ENCODE measurements at places on chromosomes 4 and X.
A peak's percentile ranks its signal among the peaks of the same experiment; 100 is the strongest.

- no peak for DNase-seq
Measured at GRCh38 chr4:74374561-74375327, 9.8 kb downstream of the EREG start.

GRCh38 chr4:173332963-173333657, 1.0 kb downstream of the HMGB2 start:
- peak; percentile 22 for DNase-seq

DNA sequence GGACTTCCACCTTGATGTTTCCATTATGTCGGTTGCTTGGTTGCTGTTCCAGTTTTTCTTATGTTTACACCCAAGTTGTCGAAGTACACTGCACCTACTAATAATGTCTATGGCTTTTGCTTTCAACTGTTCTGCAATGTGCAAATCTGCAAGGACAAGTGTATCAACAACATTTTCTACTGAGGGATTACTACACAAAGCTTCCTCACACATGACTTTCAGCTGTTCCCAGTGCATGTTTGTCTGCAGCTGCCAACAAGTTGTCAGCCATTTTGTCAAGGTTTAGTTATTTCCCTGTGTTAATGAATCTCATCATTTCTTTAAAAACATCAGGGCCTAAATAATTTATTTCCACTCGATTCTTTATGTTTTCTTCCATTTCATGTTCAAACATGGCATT, 45.4 kb upstream of the UGT2A3 start:
- DNase-seq, result no peak

- no peak for DNase-seq
Measured at GRCh38 chr4:189202869-189203271, 737.8 kb upstream of the FRG1 start.

- DNase-seq, result no peak
Measured at GRCh38 chr4:86664959-86665358, 70.8 kb downstream of the PTPN13 start.

- no peak for DNase-seq
Measured at GRCh38 chr4:184699941-184700340, 34.0 kb downstream of the CENPU start.

GRCh38 chr4:133131829-133132460, 17.1 kb upstream of the PCDH10 start:
- no peak for DNase-seq

DNA sequence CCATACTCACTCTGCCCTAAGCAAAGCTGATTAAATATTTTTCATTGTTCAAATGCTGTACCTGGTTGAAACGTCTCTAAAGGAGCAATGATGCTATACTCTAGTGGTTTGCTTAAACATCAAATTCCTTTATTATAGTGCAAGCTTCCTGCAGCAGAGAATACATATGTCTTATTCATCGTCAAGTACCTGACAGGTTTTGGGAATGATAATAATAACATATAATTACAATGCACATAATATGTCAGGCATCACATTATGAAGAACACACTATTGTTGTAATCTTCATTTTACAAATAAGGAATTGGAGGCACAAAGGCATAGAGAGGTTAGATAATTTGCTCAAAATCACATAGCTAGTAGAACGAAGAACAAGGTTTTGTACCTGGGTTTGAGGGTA, 151.6 kb downstream of the GRIA2 start:
- no peak for DNase-seq

GRCh38 chr4:89305712-89306437, 1.7 kb downstream of the GPRIN3 start:
- DNase-seq, result no peak

DNA sequence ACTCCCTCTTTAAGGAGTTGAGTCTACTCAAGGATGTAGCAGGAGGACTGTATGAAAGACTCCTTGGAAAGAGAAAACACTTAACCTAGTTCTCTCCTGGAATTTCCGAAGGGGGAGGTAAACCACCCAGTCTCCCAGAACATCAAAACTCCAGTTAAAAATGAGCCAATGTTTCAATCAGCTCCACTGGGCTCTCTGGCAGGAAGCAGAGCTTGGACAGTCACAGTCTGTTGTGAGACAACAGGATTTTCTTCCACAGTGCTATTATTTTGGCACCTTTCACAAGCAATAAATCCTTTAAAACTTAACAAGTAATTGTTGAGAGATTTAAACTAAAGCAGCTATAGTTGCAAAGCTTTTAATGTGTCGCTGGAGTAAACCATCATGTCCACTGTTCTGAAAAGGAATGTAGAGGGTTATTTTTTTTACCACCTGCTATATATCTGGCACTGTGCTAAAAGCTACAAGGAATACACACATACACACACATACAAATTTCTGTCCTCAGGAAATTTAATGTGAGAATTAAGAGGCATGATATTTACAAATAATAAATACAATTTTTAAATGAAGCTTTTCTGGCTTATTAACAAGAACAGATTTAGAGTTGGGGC, 229.2 kb upstream of the INTU start:
- DNase-seq, result peak; percentile 7

DNA sequence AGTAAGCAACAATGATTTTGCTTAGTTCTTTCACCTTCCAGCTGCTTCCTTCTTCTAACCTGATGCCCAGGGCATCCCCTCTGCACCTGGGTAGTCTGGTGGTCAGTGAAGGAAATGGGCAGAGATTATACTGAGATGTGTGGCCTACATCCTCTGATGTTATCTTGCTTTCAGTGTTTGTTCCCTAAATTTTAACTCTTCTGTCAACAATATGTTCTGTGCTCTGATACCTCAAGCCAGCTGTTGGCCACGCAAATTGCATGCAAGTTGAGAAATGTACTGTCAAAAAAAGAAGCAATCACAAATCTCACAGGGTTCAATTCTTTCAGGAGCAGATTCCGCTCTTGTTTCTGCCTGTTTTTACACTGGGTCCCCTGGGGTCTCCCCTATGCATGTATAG, 73.8 kb downstream of the FBXW7 start:
- DNase-seq, result no peak

DNA sequence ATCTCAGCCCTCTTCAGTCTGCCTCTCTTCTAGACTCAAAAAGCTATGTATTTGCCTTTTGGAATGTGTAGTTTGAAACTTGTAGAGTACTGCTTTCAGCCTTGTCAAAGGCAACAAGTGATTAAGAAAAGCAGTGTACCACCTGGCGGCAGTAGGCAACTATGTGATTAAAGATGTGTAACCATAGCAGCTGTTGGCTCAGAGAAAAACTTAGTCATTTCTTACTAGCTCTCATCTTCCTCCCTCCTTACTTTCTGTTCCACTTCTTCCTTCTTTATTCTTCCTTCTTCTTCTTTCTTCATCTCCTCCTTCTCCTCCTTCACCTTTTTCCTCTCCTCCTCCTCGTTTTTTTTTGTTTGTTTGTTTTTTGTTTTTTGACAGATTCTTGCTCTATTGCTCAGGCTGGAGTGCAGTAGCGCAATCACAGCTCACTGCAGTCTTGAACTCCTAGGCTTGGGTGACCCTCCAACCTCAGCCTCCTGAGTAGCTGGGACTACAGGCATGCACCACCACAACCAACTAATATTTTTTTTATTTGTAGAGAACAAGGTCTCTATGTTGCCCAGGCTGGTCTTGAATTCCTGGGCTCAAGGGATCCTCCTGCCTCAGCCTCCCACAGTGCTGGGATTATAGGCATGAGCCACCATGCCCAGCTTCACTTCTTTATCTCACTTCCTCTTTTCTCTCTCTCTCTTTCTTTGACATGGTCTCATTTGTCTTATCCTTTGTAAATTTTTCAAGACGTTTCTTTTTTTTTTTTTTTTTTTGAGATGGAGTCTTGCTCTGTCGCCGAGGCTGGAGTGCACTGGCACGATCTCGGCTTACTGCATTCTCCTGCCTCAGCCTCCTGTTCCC, 32.6 kb downstream of the ABHD18 start:
- DNase-seq, result no peak

DNA sequence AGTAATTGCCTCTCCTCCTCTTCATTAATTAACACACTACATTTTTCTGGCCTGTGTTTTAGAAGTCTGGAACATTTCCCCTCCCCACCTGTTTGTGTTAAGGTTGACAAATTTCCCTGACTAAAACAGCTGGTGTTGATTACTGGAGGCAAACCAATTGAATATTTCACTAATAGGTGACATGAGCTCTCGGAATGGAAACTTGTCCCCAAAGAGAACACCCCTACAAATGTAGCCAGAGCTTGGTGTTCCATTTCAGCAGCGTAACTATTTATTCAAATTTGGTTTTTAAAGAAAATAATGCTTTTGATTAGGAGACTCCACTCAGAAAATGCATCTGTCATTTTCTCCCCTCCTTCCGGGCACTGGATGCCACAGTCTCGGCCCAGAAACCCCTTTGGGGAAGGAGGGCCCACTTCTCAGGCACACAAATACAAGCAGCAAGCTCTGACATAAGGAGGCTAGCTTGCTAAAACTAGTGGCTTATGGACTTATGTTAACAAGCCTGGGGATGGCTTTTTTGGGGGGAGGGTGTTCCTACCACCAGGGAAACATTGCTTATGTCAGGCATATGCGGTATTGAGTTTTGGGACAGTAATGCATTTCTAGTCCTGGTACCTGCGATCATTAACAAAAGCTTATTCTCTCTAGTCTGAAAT, 2.2 kb downstream of the RNF150 start:
- no peak for DNase-seq

- no peak for DNase-seq
Measured at GRCh38 chrX:44975666-44976263, 102.8 kb downstream of the KDM6A start.

DNA sequence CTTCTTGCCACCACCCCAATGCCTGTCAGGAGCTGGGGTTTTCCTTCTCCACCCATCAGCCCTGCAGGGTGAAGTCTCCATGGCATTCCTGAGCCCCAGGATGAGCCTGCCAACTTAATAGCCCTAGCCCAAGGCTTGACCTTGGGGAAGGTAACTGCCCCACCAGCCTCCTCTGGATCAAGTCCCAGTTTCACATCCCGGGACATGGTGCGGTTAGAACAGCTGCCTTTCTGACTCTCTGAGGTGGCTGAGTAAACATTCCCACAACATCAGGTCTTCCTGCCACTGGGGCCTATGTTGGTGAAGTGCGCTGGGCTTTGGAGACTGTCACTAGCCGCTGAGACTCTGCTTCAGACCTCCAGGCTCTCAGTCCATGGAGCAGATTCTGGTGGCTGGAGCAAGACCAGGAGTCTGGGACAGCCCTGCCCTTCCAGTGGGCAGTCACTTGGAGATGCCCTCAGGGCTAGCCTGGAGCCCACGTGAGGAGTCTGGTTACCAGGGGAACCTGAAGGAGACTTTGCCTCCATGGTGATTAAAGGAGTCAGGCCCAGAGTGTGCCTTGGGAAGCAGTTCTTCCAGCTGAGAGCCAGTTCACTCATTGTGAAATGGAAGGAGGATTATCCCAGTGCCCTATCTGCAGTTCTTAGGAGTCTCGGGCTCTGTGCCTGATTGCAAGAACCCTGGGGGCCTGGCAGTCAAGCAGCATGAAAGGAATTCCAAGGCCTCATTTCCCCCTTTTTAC, 56.8 kb downstream of the SMIM20 start:
- no peak for DNase-seq

- DNase-seq, result no peak
Measured at GRCh38 chr4:44118971-44119680, 329.5 kb downstream of the KCTD8 start.

GRCh38 chrX:11244636-11245035, 48.6 kb upstream of the AMELX start:
- no peak for DNase-seq

DNA sequence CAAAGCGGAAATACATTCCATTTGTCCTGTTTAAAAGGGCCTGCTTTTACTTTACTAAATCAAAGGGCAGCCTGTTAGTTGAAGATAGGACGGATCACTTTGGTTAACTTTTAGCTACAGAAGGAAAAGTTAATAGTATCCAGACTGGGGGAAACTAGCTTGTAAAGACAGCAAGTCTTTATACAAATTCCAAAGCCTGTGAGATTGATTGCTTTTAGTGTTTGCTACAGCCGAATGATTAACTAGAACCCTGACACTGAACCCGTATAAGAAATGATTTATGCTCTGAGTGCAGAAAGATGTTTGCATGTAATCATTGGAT, 93.4 kb downstream of the FRAS1 start:
- DNase-seq, result no peak
